ENCODE measurements at places on chromosomes 4 and X.

- DNase-seq = no peak
Observed at GRCh38 chr4:8227201-8227770, 28.2 kb downstream of the SH3TC1 start.

- DNase-seq = no peak
Observed at GRCh38 chrX:17597836-17598439, 139.4 kb upstream of the SCML1 start.

GRCh38 chr4:60588556-60588955, 611.6 kb upstream of the ADGRL3 start:
- no peak for DNase-seq

DNA sequence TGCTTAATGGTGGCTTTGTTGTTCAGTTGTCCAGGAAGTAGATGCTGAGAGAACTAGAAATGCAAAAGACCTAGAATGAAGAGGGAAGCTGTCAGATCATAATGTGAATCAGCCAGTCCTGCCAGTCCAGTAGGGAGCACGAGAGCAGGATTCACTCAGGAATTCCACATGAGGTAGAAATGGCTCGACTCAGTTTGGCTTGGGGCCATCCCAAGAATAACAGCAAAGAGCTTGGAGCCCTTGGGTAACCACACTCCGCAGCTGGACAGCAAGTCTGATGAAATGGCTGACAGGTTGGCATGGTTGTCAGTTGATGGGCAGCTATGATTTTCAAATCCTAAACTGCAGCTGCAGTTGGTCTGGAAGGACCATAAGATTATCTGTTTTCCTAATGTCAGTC, 44.5 kb upstream of the WDR1 start:
- DNase-seq = no peak

GRCh38 chrX:121987163-121987562, 939.8 kb downstream of the GLUD2 start:
- no peak for DNase-seq

DNA sequence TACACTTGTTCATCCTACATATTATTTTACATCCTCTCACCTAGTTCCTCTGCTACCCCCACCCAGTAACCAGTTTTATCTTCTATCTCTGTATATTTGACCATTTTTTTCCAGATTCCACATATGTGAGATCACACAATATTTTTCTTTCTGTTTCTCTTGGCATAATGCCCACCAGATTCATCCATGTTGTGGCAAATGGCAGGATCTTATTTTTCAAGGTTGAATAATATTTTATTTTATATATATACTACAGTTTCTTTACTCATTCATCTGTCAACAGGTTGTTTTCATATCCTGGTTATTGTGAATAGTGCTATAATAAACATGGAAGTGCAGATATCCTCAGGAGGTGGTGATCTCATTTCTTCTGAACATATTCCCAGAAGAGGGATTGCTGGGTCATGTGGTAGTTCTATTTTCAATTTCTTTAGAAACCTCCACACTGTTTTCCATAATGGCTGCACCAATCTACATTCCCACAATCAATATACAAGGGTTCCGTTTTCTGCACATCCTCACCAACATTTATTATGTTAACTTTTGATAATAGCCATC, 48.2 kb downstream of the THAP9 start:
- no peak for DNase-seq

DNA sequence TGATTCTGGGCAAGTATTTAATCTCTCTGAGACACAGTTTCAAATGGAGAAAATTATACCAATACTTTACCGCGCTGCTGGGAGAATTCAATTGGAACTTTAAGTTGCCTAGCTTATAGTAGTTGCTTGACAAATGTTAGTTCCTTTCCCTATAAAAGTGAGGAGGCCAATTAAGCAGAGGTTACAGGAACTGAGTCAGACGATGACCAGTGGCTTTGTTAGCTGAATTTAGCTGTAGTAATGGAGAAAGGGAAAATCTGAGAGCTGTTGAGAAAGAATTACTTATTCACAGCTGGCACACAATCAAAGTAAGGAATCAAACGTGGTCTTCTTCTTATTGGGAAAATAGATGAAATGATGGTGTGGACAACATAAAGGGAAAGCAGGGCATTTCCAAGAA, 29.6 kb downstream of the SMARCA1 start:
- no peak for DNase-seq

DNA sequence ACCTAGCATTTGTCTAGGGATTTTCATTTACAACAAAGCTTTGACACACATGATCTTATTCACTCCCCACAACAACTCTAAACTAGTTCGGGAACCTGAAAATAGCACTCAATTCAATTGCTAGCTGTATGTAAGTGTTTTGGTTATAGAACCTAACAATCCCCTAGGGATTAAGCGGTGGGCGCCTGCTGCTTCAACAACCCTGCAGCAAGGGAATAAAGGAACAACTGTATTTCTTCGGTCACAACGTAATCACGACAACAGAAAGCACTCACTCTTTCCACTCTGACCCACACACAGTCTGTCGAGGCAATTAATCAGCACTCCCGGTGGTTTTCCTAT, 674 bp upstream of the DIAPH2 start:
- DNase-seq = no peak

DNA sequence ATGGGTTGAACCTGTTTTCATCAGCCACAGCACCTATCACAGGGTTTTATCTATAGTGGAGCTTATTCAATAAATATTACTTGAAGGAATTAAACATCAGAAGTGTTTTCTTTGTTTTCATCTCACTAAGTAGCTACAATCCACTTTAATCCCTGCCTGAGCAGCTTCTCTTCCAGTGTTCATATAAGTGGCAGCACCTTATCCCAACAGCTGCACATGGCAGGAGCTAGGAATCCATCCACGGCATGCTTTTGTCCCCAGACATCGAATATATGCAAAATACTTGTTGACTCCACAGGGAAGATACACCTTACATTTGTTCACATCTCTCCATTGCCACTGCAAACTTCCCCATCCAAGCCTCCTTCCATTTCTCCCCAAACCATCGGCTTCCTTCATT, 549.8 kb upstream of the FAM241A start:
- no peak for DNase-seq

GRCh38 chr4:91233164-91233563, 1070.6 kb upstream of the GRID2 start:
- no peak for DNase-seq

DNA sequence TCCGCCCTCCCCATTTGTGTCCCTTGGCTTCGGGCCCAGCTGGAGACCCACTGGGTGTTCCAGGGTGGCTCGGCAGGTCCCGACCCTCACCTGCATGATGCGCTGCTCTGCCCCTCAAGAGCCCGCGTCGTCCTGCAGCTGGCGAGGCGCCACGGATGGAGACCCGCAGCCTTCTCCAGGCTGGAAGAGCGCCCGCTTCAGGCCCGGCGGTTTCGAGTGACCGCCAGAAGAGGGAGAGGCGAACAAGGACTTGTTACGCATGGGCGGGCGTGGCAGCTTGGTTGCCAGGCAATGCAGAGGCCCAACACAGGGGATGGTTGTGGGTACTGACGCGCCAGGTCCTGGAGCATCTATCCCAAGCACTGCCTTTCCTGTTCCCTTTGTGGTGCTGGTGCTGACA, at the start of gene PDCL2:
Gene PDCL2 (minus strand): TSS at position 232 of the 400 bp plus-strand sequence. CDS start 136 bp downstream, at position 96.
- no peak for DNase-seq

DNA sequence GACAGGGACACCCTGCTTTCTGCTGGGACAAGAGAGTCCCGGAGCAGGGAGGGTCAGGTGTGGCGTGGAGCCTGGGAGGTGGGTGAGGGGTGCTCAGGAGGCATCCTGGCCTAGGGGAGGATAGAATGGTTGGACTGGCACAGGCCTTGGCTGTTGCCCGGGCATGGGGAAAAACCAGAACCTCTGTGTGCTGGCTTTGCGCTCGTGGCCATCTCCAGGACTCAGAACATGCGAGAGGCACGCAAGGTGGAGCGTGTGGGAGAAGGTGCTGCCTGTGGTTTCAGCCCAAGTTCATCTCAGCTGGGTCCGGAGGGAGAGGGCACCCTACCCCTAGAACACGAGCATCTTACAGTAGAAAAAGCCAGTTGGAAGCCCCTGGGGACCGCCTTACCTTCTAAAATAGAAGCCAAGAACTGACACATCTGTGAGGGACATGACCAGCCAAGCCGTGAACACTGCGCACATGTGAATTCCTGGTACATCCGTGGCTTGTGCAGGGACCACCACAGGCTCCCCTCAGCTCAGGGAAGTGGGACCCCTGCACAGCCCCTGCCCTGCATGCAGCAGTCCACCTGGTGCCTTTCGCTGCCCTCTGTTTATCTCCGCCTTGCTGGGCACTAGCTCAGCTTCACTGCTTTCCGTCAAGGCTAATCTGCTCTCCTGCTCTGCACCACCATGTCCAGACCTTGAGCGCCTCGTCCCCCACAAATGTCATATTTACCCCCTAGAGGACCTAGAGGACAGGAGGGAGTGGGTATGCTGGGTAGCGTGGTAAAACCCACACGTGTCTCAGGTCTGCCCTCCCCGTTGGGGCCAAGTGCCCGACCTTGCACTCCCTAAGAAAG, 13.5 kb downstream of the MSANTD1 start:
- no peak for DNase-seq

DNA sequence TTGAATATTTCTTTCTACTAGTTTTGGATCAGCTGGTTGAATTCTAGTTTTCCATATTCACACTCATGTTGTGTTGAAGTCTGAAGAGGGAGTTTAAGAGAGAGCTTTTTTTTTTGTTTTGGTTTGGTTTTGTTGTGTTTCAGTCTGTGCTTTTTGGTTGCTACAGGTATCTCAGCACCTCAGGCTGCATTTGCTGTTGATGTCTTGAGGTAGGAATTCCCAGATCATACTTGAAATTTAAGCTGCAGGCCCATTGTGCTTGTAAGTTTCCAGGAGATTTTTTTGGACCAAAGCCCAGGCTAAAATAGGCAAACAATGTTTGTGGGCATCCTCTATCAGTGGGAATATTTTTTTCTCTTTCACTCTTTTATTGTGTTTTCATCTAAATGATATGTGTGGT, 190.2 kb upstream of the AGA start:
- DNase-seq = no peak

- DNase-seq = no peak
Observed at GRCh38 chr4:98710831-98711230, 52.4 kb upstream of the TSPAN5 start.

DNA sequence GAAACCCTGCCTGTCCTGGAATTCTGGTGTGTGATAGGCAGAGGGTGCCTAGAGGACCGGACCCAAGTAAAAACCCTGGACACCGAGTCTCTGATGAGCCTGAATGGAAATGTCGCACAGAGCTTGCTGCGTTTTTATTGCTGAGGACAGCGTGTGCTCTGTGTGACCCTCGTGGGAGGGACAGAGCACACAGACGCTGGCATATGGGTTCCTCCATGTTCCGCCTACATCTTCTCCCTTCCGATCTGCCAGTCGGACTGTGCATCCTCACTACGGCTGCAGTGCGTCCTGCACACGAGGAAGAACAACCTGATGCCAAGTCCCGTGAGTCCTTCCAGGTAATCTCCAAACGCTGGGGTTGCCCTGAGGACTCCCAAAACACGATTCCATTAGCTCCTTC, 68.3 kb downstream of the AFAP1 start:
- no peak for DNase-seq

- DNase-seq = no peak
Observed at GRCh38 chr4:43587758-43588157, 695.2 kb downstream of the GRXCR1 start.

DNA sequence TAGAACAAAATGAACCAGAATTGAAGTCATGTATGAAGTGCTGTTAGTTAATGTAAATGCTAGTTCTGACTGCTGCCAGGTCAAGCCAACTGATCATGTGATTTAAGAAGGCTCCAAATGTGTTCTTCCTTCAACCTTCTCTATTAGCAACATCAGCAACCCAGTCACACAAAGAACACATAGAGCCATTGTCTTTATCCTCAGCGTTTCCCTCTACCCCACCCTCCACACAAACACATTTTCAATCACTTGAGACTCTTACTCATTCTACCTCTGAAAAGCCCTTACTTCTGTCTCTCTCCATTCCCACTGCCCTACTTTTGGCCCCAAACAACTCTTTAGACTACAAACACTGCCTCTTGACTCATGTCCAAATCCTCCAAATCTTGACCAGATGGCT, 89.7 kb upstream of the KDR start:
- DNase-seq = no peak

DNA sequence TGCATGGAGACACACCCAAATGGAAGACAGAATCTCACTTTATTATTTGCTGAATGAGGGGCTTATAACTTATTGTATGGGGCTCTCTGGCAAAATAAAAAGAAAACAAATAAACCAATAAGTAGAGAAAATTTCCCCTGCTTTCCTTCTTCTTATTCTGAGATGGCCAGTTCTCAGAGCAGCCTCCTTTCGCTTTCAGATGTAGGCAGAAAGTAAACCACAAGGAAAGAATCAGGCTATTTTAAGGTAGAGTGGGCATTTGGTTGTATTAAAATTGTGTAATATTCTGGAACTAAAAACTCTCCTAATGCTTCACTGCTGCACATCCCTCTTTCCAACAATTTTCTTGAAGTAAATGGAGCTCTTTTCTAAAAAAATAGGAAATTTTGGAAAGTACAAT, 241.8 kb downstream of the GALNTL6 start:
- no peak for DNase-seq

- DNase-seq = no peak
Observed at GRCh38 chrX:13579661-13580060, 10.3 kb downstream of the EGFL6 start.

GRCh38 chr4:29852537-29852936, 867.6 kb upstream of the PCDH7 start:
- no peak for DNase-seq

DNA sequence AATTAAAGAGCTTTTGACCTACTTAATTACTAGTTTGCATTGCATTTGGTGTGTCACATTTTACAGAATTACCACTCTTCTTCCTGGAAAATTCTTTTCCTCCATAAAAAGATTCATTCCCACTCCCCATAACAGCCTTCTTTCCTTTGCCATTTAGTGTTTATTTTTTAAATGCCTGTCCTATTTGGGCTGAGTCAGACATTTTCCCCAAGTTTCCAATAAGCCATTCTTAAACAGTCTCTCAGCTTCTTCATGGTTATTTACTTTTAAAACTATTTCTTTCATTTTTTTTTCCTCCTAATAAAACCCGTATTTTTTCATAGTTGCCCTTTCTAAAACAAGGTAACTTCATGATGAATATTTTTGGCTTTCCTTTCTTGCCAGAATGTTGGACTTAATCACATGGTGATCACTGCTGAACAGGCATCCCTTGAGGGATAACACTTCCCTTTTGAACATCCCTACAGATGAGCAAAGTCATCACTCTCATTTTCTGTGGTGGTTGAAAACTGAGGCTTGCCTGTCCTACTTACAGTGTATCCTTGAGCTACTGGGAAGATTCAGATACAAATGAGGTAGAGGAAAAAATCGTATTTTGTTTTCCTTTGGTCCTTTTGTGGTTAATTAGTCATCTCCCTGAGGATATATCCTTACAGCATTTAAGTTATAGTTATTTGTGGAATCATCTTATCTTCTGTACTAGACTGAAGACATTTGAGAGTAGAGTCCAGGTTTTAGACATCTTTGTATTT, 520.5 kb upstream of the NR3C2 start:
- no peak for DNase-seq

GRCh38 chr4:145260091-145260490, 79.7 kb upstream of the OTUD4 start:
- no peak for DNase-seq
